ENCODE measurements at places on chromosomes 3 and 15.

DNA sequence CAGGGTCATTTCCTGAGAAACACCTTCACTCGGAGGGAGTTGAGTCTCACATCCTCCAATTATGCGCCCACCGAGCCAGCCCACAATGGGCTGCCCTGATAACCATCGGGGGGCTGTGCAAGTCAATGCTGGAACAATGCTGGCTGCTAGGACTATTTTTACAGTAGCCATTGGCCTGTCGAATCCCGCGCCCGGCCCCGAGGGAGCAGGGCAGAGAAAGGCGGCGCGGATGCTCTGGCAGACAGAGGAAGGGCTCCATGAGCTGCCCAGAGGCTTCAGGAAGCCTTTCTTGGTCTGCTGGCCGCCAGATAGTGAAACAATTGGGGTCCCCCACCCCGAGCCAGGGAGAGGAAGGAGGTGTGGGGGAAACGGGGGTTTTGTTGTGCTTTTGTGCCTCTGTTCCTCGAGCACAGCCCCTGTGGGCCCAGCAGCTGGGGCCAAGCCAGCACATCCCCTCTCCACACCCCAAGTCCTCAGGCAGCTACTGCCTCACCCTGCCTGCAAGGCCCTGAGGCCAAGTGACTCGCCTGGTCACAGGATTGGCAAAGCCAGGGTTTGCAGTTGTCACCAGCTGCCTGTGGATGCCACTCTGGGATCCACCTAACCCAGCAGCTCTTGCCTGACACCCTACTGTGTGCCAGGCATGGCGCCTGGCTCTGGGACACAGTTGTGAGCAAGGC, 39.0 kb downstream of the SLC6A6 start:
- DNase-seq = no peak

- no peak for DNase-seq
These were observed 437.0 kb upstream of the PPP2R3A start for GRCh38 chr3:135528413-135529015.

- peak; percentile 59 for DNase-seq
These were observed 1.3 kb upstream of the PIGZ start for GRCh38 chr3:196969660-196970546.

DNA sequence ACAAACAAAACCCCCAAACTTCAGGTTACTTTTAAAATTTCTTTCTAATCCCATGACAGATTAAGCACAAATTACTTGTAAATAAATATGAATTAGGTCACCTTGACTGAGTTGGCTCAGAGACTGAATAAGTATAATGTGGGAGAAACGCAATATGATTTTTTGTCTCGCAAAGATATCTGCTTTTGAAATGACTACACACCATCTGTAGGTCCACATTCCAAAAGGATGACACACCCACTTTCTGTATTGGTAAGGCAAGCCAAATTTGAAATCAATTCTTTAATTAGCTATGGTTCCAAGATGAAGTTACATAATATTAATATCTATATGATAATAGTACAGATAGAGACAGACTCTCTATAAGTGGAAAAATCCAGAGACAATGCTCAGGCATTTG, 66.9 kb upstream of the CSPG5 start:
- no peak for DNase-seq

GRCh38 chr3:21587894-21588293, 163.1 kb downstream of the ZNF385D start:
- no peak for DNase-seq

DNA sequence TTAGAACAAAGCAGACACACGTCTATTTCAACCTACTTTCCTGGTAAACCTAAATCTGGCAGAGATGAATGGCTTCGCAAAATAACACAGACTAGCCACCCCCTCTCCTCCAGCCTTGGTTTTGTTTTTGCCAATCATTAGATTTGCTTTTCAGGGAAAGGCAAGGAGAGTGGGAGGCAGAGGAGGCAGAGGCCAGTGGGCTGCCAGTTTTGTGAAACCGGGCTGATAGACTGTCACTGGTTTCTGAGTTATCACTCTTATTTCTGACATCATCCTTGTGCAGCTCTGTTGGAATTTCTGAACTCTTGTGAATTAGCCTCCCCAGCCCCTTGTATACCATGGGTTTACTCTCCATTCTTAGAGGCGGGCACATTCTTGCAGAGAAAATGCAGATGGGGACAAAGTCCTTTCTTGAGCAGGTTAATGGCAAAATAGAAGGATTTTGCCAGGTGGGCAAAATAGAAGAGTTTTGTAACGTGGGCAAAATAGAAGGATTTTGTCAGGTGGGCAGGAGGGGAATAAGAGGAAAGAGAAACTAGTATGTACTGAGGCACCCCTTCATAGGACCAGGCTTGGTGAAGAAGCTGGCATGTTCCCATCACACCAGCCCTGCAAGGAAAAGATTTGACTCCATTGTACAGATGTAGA, 3.2 kb upstream of the FEM1B start:
- DNase-seq = no peak

- no peak for DNase-seq
These were observed 23.0 kb upstream of the CLDN1 start for GRCh38 chr3:190345027-190345821.

DNA sequence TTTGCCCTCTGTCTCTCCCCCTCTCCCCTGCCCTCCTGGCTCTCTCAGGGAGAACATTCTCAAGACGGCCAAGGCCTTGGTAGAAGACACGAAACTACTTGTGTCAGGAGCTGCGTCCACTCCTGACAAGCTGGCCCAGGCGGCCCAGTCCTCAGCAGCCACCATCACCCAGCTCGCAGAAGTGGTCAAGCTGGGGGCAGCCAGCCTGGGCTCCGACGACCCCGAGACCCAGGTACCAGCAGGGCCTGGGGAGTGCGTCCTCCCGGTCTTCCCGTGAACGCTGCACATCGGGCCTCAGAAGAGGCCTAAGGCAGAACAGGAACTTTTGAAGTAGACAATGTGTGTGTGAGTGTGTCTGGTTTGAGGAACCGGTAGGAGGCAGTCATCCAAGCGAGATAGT, 245.4 kb upstream of the TPM1 start:
- no peak for DNase-seq

GRCh38 chr3:36557021-36557707, 176.9 kb downstream of the STAC start:
- DNase-seq = no peak

DNA sequence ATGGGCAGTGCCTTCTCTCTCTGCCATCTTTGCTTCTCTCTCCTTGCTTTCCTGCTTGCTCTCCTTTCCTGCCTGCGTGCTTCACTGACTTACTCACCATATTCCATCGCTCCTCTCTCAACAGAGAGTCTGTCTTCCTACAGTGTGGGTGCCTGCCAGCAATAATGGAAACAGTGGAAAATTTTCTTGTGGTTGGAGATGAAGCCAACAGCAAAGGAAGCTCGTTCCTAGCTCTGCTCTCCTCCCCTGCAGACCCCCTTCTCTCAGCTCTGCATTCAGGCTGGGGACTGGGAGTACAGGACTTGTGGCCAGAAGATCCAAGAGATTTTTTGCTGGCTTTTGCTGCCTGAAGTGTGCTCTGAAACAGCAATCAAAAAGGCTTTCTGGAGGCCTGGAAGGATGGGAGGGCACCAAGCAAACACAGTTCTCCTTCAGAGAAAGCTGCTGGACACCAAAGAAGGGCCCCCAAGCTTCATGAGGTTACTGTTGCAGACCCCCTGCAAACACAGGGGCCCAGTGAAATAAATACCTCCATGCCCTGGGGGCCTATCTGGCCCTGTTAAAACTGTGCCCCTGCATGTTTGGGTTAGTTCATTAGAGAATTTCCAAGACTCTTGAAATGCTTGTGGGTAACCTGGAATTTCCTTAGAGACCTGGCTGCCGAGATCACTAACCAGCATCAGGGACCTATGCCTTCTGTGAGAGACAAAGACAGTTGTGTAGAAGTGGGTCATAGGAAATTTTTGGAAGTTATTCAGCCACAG, 149.9 kb upstream of the RASGRP1 start:
- no peak for DNase-seq

DNA sequence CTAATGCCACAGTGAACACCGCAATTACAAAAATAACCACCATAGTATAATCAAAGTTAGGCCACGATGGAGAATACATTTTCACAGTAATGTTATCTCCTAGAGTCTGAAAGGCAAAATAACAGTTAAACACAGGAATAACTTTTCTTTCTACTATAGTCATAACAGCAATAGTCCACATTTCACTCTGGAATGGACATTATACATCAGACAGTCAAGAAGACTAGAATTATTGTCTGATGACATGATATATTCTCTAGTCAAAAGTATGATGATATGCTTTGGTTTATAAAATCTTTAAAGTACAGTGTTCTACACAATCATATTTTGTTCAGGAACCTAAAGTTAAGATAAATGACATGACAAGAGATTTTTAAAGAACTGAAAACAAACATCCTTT, 18.0 kb downstream of the SPPL2A start:
- no peak for DNase-seq

- no peak for DNase-seq
These were observed 23.9 kb downstream of the SLC30A4 start for GRCh38 chr15:45498701-45499100.

GRCh38 chr3:86047161-86047560, 943.8 kb downstream of the VGLL3 start:
- no peak for DNase-seq

GRCh38 chr3:121648219-121648958, 12.3 kb downstream of the HCLS1 start:
- no peak for DNase-seq

Measured in activated CD4-positive, alpha-beta T cell treated with anti-CD3 and anti-CD28 coated beads for 4 hours (primary cell).